NCI-H1105 treated with DMSO at 0.1 percent for 48 hours (cell line): ENCODE measurements at places on chromosomes 11 and 22.

DNA sequence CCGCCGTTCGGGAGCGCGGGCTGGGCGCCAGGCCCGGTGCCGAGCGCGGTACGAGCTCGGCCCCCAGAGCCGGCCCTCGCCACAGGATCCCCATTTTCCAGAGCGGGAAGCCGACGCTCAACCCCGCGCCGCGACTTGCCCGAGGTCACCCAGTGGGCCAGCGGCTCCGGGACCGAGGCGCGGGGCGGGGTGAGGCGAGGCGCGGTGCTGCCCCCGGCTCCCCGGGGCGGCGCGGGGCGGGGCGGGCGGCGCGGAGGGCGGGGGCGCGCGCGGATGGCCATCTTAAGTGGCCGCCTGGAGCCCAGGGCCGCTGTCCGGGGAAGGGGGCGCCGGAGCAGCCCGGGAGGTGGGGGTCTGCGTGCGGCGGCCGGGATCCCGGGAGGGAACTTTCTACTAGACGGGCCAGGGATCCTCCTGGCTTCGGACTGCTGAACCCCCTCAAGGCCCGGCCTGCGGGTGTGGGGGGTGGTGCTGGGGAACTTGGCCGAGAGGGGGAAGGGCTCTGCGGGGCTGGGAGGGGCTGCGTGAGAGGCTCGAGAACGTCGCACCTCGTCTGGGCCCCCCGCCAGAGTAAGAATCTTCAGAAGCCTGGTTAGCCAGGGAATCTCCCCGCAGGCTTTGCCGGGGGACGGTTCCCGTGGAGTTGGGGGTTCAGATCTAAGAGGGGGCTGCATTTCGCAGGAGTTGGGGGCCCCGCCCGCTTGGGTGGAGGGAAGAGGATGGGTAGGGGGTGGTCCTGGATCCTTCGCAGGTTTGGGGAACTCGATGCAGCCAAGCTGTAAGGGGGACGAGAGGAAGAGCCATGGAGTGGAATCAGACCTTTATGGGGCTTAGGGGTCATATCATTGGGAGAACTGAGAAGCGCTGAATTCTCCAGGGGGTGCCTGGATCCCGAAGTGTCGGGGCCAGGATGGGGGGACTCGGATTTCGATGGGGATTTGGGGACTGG, 678 bp upstream of the INPPL1 start:
- DNase-seq: peak; percentile 46

- no peak for DNase-seq
Measured at GRCh38 chr11:33931067-33931466, 39.2 kb upstream of the LMO2 start.

- peak; percentile 78 for DNase-seq
Measured at GRCh38 chr11:1693327-1694063, 3.5 kb upstream of the KRTAP5-6 start.

DNA sequence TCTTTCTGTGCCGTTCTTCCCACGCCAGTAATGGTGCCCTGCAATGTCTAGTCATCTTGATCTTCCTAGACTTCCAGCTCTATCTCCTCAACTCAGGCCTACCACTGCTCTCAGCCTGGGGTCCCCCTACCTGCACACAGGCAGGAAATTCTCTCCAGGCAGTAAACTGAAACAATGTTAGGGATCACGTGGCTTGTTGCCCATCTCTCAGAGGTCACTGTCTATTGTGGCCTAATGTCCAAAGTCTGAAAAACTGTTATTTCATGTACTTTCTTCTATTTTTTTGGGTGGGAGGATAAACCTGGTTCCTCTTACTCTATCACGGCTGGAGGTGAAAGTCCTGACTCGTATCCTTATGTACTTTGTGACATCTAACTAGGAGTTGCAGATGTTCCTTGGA, 59.1 kb downstream of the CCDC34 start:
- DNase-seq: no peak

- no peak for DNase-seq
Measured at GRCh38 chr11:9160166-9160565, 68.8 kb upstream of the SCUBE2 start.

GRCh38 chr11:14346303-14346955, 12.6 kb downstream of the RRAS2 start:
- DNase-seq: no peak

- peak; percentile 62 for DNase-seq
Measured at GRCh38 chr22:24525416-24526037, 29.4 kb downstream of the GUCD1 start.

DNA sequence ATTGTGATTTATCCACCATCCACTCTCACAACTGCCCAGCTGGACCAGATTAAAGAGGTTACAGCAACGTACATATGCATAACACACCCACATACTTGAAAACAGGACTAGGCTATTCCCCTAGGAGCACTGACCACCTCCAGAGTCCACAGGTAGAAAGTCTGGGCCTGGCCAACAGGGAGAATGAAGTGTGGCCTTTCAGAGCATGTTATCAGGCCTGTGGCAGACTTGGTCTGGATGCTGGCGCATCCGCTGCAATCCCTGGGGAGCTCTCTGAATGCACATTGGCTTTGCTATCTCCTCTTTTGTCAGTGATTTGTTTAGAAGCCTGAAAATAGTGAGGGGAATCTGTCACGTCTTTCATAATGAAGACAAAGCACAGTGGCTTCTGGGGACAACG, 86.7 kb downstream of the C11orf58 start:
- no peak for DNase-seq

DNA sequence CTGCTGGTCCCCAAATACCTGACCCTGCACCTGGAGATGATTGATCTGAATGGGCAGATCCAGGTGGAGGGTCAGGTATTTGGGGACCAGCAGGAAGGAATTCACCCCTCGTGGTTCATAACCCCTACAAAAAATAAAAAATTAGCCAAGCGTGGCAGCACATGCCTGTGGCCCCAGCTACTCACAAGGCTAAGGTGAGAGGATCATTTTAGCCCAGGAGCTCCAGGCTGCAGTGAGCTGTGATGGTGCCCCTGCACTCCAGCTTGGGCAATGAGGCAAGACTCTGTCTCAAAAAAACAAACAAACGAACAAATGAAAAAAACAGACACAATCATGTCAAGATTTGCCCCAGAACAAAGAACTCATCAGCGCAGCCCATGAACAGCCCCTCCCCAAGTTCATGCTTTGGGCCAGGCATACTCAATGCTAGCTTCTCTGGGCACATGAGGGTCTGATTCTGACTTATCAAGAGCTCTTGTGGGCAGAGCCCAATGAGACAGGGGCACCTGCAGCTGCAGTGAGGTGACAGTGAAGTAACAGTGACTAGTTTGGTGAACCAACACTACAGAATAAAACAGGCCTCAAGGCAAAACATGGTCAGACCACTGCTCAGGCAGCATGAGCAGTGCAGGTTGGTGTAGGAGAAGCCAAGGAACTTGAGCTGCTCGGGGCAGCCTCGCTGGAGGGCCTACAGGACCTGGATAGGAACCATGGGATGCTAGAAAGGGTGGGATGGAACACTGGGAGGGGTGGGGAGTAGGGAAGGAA, 10.2 kb upstream of the FCHSD2 start:
- DNase-seq: no peak

DNA sequence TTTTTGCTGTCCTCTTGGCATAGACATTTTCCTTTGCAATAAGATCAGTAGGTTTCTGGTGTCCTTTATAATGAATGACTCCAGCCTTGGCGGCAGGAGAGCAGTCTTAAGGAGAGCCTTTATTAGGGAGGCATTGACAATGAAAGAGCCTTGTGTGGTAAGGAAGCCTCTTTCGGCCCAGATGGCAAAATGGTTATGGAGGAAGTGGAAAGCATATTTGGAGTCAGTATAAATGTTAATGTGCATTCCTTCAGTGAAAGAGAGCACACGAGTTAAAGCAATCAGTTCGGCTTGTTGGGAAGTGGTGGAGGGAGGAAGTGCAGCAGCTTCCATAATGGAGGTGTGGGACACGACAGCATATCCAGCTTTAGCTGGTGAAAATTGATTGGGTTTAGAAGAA, 18.1 kb upstream of the ANO1 start:
- DNase-seq: no peak

DNA sequence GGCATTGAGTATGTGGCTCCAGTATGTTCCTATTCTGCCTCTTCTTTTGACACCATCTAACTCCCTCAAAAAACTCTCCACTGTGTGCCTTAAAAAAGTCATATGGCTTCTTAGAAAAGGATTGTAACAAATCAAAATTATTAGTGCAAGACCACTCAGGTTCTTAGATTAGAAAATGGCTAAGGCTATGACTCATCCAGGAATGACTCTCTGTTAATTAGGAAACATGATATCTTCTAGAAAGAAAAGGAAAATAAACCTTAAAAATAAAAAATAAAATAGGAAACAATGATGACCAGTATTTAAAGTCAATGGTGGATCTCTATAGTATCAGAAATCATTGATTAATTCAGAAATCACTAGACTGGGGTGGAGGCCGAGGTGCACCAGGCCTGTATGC, 21.7 kb downstream of the SLC25A17 start:
- no peak for DNase-seq

DNA sequence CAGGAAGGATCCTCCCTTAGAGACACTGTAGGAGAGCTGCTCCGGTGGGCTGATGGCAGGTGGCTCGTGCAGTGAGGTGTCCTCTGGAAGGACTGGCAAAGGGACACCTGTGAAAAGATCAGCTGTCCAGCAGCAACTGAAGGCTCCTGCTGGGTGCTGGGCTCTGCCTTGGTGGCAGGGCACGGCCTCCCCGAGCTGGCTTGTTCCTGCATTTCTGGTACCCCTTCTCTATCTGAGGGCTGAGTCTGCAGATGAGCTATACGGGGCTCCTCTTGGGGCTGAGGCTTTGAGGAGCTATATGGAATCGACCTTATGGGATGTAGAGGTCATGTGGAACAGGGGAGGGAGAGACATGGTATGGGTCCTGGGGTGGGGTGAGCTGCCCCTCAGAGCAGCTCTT, 875.8 kb downstream of the BRD1 start:
- DNase-seq: no peak

DNA sequence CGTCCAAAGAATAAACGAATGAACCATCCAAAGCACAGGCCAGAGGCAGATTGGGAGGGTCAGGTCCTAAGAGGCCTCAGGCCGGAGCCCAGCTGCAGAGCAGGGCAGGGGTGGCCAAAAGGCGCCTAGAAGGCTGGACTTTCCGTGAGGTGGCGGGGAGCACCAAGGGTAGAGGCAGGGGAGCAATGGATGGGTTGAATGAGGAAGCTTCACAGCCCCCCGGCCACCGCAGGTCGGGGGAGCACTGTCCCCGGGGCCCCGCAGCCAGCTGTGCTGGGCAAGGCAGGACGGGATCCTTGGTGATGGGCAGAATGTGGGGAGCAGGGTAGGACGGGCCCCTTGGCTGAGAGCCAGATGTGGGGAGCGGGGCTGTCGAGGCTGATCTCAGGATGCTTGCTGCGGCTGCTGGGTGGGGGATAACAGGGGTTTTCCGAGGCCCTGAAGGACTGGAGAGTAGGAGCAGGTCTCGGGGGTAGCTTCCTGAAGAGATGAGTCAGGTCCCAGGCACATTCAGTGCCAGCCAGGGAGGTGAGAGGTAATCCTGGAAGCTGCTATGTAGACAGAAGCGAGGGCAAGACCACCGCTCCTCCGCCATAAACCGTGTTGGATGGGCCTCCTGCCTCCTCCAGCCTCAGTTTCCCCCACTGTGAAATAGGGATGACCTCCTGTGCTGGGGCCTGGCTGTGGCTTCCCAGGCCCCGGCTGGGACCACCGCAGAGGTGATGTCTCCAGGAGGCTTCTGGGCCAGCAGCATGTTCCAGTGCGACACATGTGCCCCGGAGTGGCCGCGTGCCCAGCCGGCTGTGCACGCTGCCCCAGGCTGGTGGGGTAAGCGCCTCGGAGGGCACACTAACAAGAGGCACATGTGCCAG, 34.6 kb upstream of the KCNQ1OT1 start:
- DNase-seq: no peak

DNA sequence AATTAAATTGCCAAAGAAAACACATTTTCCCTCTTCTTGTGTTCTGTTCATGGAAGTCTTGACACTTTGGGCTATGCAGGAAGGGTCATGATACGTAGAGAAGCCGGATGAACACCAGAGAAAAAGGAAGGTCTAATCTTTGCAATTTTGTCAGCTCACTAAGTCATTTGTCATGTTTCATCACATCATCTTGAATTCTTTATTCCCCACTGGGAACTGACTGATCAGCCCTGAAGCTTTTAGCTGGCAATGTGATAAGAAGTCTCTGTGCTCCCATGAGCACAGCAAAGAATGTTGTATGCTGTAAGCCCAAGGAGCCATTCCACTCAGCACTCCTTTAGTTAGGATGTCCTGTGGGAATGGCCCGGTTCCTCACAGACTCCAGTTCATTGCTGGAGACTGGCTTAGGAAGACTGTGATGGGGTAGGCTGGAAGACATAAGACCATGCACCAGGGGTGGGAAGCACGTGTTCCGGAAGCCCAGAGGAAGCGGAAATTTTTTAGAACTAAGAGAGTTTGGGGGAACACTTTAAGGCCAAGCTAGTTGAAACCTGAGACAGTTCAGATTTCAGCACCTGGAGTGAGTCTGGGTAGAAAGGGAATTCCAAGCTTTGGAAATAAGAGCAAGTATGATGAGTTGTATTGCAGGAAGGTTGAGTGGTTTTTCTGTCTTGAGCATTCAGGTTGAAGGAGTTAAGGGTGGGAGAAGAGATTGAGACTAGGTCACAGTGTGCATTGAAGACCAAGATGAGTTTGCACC, 306.7 kb upstream of the MTNR1B start:
- no peak for DNase-seq

GRCh38 chr11:17382046-17382728, 6.3 kb downstream of the KCNJ11 start:
- no peak for DNase-seq

- peak; percentile 38 for DNase-seq
Measured at GRCh38 chr11:14308114-14308896, 50.7 kb downstream of the RRAS2 start.

GRCh38 chr11:80958361-80958760, 1517.5 kb upstream of the TENM4 start:
- DNase-seq: no peak

DNA sequence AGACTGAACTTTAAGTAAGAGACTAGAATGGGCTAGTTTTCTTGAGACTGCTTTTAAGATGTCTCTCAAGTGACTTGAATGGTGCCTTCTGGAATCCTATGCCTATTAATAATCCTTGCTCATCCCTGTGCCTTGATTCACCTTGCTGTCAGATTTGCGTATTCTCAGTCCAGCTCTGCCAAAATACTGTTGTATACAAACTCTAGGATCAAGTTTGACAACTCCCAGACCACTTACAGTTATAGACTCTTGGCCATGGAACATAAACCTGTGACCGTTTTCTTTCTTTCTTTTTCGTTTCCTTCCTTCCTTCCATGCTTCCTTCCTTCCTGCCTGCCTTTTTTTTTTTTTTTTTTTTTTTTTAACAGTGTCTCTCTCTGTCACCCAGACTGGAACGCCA, 2390.9 kb upstream of the RAG2 start:
- DNase-seq: no peak

DNA sequence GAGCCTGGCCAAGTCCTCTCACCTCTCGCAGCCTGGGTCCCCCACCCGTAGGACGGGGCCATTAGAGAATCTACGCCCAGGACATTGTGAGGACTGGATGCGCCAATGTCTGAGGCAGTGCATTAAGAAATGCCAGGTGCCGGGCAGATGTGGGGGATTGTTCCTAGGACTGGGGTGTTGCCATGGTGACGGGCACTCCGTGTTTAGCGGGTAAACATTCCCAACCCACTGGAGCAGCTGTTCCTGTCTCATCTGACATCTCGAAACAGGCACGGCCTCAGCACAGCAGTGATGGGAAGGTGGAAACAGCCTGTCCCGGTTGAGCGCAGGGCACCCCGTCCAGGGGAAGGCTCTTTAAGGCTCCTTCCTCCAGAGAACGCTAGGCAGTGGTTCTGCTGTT, 99.6 kb upstream of the RTL6 start:
- peak; percentile 85 for DNase-seq
